ENCODE measurements at places on chromosomes 12 and 14. TPM values are rescaled to one million over a fixed set of nuclear protein-coding genes. Genes with fewer than 3 reads are reported as not detected.

Gene DCN
- polyA plus RNA-seq: 1.1 TPM

Gene IL23A
- polyA plus RNA-seq: 1.6 TPM

Gene TBPL2
- polyA plus RNA-seq: not detected

Gene SERPINA1
- 0.71 TPM for polyA plus RNA-seq

Gene SLC5A8
- polyA plus RNA-seq: not detected

Gene AQP6
- polyA plus RNA-seq: 0.57 TPM

Gene KRT4
- 1.9 TPM for polyA plus RNA-seq
